ENCODE measurements at places on chromosomes 2 and 18.

- no peak for DNase-seq
Measured at GRCh38 chr2:232389327-232389726, 10.8 kb downstream of the ALPP start.

DNA sequence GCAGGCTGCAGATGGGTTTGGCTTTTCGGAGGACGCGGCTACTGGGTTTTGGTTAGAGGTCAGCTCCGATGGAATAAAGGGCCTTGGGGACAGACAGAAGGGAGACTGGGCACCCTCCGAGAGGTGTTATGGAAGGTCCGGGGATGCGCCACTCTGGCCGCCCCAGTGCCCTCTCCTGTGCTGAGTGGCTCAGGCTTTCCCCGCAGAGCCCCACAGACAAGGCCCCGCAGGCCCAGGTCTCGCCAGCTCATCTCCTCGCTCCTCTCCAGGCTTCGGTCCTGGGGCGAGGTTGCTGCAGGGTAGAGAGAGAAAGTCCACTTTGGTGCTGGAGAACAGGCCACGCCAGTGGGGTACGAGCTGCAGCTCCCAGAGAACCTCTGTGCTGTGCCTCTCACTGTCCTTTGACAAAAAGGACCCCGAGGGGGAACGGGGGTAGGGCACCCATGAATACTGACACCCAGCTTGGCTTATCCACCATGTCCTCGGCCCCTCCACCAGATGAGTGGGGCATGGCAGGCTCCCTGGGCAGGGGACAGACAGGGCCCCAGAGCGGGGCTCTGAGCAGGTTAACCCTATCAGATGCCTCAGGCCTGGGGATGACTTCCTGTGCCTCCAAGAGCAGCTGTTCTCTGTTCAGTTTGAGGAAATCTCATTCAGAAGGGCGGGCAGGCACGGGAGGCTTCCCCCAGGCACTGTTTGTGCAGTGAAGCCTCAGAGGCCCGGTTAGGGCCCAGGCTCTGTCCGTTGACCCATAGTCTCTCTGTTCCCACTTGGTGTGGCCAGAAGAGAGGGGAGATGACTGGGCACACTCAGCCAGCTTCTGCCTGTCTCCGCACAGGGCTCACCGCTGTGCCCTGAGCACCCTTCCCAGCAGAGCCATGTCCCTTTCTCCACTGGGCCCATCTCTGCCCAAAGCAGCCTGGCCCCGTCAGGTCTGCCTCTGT lies 15.7 kb upstream of the CNNM3 start:
- no peak for DNase-seq

GRCh38 chr2:73334620-73335019 lies 41.3 kb upstream of the EGR4 start:
- DNase-seq: no peak

DNA sequence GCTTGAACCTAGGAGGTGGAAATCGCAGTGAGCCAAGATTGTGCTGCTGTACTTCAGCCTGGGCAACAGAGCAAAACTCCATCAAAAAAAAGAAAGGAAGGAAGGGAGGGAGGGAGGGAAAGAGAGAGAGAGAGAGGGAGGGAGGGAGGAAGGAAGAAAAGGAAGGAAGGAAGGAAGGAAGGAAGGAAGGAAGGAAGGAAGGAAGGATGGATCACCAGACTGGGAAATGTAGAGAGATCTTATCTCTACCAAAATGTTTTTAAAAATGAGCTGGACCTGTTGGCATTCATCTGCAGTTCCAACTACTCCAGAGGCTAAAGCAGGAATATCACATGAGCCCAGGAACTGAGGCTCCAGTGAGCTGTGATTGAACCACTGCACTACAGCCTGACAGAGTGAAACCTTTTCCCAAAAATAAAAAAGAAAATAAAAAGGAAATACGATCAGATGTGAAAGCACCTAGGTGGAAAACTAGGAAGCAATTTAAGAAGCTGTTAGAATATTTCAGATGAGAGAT lies 239.4 kb downstream of the CDH7 start:
- no peak for DNase-seq

DNA sequence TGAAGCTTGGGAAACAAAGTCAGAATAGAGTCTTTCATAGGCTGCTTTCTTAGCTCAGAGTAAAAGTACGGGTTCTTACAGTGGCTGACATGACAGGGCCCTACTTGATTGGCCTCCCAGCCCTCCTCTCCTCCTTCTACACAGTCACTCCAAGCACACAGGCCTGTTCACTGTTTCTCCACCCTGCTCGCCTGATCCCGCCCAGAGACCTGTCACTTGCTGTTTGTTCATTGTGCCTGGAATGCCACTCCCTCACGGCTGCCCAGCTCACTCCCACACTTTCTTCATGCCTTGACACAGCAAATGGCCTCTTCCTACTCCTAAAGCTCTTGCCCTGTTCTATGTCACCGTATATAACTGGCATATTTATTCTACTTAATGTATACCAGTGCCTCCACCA lies 104.8 kb downstream of the MAP4K4 start:
- no peak for DNase-seq

DNA sequence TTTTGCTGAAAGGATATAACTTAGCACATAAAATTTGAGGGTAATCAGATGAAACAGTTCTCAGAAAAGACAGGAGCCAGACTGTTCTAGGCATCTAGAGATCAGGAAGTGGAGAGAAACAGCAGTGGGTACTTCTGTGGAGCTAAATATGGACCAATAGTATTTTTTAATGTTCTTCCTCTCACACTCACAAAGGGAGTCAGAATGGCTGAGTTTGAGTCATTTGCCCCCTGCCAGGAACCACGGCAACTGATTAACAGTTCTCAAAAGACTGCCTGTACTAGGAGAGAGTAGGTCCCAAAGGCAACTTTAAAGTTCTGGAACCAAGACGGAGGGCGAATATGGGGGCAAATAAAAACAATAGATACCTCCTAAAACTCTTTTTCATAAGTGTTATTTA lies 107.5 kb downstream of the GULP1 start:
- no peak for DNase-seq

DNA sequence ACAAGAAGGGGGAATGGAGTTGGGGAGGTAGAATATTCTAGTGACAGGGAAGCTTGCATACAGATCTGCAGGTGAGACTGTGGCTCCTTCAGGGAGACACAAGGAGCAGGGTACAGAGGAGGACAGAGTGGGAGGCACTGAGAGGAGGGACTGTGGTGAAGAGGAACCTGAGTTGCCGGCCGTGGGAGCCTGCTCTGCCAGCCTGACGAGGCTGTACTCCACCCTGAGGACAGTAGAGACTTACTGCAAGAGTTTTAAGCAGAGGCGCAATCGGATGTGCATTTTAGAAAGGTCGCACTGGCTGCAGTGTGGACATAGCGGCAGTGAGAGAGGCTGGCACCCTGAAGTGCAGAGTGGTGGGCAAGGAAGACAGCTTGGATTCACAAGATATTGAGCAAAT lies 185.8 kb downstream of the GFPT1 start:
- no peak for DNase-seq

- DNase-seq: peak; percentile 32
Measured at GRCh38 chr2:158391876-158392275, 64.7 kb downstream of the CCDC148 start.

- no peak for DNase-seq
Measured at GRCh38 chr2:105469781-105470180, 70.9 kb upstream of the FHL2 start.

DNA sequence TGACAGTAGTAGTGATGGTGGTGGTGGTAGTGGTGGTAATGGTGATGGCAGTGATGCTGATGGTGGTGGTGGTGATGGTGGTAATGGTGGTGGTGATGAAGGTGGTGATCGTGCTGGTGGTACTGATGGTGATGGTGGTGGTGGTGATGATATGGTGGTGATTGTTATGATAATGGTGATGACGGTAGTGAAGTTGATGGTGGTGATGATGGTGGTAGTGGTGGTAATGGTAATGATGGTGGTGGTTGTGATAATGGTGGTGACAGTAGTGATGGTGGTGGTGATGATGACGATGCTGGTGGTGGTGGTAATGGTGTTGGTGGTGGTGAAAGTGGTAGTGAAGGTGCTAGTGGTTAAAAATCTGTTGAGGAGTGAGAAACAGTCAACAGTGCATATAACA lies 125.6 kb downstream of the AFF3 start:
- DNase-seq: no peak

- no peak for DNase-seq
Measured at GRCh38 chr2:216279031-216279430, 93.3 kb downstream of the MARCHF4 start.

- no peak for DNase-seq
Measured at GRCh38 chr2:144705328-144706245, 185.7 kb upstream of the ZEB2 start.

- no peak for DNase-seq
Measured at GRCh38 chr2:223815884-223816570, 21.4 kb downstream of the AP1S3 start.

DNA sequence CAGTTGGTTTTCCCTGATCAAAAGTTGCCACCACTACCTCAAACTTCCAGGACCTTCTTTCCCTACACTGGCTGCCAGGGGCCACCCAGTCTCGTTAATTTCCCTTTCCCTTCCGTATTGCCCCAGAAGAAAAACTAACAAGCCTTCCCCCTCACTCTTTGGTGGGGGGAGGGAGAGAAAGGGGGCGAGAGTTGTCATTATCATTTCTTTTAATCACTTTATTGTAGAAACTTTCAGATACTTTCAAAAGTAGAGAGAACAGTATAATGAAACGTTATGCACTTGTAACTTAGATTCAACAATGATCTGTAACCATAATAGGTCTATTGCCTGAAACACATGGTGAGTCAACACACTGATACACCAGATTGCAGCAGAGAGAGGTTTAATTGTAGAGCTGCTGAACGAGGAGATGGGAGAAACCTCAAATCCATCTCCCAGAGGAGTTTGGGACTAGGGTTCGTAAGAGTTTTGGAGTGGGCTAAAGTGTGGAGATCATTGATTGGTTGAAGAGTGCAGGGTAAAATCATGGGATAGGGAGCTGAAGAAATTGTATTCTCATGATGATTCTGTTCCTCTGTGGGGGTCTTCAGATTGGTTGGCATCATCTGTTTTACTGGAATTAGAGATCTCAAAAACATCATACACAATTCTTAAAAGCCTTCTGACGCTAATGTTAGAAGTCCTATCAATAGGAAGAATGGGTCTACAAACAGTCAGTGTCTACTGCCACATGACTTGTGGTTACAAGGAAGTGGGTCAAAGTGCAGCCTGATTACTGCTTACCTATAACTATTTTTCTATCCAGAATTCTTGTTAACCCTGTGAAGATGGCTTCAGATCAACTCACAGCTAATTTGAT lies 2.6 kb upstream of the RNF149 start:
- DNase-seq: no peak

GRCh38 chr2:190344276-190344827 lies 963 bp downstream of the INPP1 start:
- peak; percentile 68 for DNase-seq

GRCh38 chr2:122186761-122187222 lies 431.3 kb downstream of the TSN start:
- DNase-seq: no peak

- no peak for DNase-seq
Measured at GRCh38 chr2:127398239-127398590, 10.4 kb upstream of the MAP3K2 start.

Data from NCI-H146 (cell line).